ENCODE measurements at places on chromosomes 2 and 18. TPM values are rescaled to one million over a fixed set of nuclear protein-coding genes. Genes with fewer than 3 reads are reported as not detected.
A peak's percentile ranks its signal among the peaks of the same experiment; 100 is the strongest.

DNA sequence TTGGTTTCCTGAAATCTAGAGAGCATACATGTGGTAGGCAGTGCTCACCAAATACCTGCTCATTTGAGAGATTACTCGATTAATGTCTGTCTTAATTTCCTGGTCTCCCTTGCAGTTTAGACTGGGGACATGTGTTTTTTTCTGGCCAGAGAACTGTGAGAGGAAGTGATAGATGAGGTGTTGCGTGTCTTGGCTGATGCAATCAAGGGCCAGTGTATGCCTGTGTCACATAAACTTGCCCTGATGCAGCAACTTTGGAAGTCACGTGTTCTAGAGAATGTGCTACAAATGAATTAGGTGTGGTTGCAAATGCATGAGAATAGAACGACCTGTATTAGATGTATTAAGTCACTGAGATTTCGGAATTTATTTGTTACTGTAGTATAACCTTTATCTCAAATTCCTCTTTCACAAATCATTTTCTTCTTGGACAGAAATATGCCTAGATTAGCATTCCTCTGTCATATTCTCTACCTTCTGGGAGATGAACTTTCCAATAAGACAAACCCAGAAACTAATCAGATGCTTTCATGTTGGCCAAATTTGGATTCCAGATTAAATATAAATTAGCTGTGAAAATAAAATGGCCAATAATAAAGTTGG, 9.9 kb upstream of the IL1A start:
- no peak for DNase-seq

- no peak for DNase-seq
Measured at GRCh38 chr18:24877546-24877945, 417.1 kb downstream of the HRH4 start.

GRCh38 chr2:167721593-167721992, 525.8 kb downstream of the STK39 start:
- DNase-seq = no peak

DNA sequence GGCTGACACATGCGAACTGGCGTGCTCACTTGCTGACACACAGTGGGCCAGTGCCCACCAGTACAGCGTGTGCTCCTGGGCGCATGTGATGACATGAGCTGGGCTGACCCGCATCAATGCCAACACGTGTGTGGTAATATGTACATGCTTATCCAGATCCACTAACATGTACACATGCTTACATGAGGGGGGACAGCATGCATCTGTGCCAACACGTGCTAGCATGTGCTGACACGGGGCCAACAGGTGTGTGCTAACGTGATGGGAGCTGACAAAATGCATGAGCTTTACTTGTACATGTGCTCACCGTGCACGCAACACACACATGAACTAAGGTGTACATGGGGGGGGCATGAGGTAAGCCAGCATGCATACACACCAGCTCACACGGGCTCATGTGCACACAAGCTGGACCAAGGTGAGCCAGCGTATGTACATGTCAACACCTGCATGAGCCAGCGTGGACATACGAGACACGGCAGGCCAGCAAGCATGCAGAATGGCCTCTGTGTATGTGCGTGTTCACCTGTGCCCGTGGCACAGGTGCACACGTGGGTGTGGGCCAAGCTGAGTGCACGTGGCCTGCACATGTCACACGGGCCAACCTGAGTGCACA, 28.5 kb downstream of the GPC1 start:
- peak; percentile 38 for DNase-seq

- no peak for DNase-seq
Measured at GRCh38 chr2:165575044-165575615, 105.6 kb downstream of the CSRNP3 start.

DNA sequence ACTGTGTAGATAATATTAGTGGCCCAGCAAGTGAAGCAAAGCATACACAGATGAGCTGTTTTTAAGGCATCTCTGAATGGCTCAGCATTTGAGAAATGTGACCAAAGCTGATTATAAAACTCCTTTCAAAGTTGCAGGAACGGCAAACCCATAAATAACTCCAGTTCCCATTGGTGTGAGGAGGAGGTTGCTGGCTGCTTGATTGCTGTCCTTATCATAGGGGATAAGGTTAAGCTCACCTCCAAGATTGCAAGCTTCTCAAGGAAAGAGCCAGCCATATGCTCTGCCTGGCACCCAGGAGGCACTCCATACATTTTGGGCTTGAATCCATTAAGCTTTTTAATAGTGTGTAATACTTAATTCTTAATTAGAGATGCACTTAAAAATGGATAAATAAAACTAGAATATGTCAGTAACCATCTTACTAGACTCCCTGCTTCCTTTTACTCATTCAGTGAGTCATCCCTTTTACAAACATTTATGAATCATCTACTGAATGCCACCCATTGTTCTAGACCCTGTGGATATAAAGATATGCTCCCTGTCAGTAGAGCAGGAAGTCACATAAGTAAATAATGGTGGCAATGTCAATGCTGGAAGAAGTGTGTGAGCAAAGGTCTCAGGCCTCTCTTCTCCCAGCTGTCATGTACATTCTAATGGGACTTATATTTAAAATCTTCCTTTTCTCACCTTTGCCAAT, 99.3 kb downstream of the SPATS2L start:
- DNase-seq = peak; percentile 96

GRCh38 chr2:38384338-38384737, 7.3 kb upstream of the ATL2 start:
- no peak for DNase-seq

DNA sequence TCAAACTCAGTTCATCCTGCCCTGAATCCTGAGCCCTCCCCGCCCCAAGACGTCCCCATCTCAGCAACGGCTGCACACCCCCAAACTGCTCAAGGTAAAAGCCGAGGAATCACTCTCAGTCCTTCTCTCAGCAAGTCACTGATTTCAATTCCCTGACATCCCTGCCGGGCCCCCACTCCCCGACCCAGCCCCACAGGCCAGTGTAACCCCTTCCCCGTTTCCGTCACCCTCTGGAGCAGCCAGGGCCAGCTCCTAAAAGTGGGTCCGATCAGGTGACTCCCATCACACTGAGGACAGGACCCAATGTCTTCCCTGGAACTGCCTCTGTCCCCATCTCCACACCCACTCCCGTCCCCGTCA, 20.5 kb downstream of the SNORC start:
- DNase-seq = no peak

DNA sequence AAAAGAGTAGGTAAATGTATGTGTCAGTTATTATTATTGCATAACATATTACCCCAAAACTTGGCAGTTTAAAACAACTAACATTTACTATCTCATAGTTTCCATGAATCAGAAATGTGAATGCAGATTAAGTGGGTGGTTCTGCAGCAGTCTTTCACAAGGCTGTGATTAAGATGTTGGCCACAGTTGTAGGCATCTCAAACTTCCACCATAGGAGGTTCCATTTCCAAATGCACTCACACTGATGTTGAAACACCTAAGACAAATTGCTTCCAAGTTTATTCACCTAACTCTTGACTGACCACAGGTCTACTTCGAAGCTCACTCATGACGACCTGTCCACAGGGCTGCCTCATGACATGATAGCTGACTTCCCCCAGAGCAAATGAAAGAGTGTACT, 360.8 kb downstream of the GRB14 start:
- DNase-seq = no peak

DNA sequence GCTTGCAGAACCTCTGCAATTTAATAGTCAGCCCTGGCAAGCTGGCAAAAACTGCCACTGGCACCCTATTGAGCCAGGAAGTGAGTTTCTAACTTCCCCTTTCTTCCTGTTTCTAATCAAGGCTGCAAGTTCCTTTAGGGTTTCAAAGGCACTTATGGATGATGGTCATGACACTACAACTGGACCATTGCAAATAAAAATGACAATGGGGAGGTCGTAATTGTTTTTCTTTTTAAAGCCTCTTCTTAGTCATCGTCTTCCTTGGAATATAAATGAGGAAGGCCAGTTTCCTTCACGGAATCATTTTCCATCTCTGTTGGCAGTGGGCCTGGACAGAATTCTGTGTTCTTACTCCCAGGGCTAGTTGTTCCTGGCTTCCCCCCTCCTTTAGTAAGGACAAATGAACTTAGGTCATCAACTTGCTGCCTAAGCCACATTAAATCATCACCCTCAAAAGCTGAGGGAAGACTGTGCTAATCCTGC, 35.8 kb downstream of the SH3RF3 start:
- peak; percentile 73 for DNase-seq

GRCh38 chr2:168145426-168146310, 101.7 kb downstream of the STK39 start:
- no peak for DNase-seq

Gene MAPK4
- total RNA-seq = not detected

Gene AQP12B
- total RNA-seq = not detected

Gene LRRTM4
- not detected for total RNA-seq

Gene BCL2
- 4.2 TPM for total RNA-seq
